ENCODE measurements at places on chromosomes 3 and 15.

DNA sequence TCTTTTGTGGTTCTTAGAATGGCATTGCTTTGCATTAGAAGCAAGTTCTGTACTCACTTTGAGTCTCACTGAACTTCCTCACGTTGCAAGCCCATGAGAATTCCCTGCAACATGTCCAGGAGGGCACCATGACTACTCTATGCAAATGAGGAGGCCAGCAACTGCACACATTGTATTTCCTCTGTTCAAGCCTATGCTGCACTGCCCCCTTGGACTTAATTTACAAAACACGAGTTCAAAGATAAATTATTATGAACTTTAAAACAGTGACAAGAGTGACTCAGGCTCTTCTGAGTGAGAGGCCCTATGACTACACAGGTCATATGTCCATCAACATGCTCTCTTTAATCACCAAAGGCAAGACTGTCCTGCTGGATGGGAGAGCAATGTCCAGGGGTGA is 484.2 kb upstream of the ATP11B start:
- no peak for DNase-seq

GRCh38 chr3:155804323-155804722 is 1.8 kb downstream of the C3orf33 start:
- no peak for DNase-seq

- no peak for DNase-seq
These were observed 74.7 kb downstream of the BTD start for GRCh38 chr3:15676259-15676658.

DNA sequence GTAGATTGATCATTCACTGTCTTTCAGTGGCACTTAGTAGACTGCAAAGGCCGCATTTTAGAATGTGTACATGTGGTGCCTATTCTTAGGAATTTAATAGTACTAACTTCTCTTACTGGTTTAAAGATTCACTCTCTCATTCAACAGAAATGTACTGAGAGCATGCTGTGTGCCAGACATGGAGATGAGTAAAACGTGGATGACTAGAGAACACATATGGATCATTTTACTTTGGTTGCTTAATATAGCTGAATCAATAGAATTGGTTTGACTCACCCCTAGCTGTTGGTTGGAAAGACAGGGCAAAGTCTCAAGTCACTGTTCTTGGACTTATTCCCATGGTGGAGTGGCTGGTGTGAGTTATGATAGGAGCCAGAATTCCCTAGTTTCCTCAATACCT is 109.1 kb upstream of the TNFAIP8L3 start:
- DNase-seq = no peak

DNA sequence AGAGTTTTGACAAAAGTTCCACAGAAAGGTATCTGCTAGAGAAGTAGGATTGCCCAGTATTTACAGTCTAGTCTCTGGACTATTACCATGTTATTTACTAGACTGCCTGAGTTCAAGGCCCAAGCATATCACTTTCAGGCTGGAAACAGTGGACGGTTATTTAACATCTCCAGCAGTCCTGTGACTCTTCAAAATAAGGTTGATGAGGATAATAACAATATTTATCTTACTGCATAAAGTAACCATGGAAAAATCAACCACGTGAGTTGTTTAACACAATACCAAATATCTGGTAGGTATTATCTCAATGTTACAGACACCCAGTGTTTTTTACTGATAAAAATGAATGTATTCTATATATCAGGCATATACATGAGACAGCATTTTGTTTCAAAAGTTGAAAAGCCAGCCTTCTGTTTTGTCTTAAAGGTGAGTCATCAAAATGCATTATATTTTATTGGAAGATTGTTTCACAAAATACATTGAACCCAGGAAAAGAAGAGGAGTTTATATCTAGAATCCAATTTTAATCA is 535.8 kb downstream of the TBL1XR1 start:
- no peak for DNase-seq

DNA sequence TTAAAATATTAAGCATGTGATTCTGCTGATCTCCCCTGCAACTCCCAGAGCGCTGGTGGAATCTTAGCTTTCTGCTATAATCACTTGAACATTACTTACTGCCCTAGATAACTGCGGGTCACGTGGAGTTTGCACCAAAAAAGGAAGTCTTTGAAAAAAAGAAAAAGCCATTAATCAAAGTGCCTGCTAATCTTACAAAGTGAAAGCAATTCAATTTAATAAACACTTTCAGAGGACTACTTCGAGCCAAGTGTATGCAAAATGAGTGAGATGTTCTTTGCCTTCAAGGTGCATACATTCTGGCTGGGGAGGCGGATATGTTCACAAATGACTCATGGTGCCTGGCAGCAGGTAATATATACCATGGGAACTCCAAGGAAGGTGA is 109.9 kb upstream of the GAP43 start:
- no peak for DNase-seq

Data from GM12864 (cell line).